ENCODE measurements at places on chromosomes 1 and 21. TPM values are rescaled to one million over a fixed set of nuclear protein-coding genes. Genes with fewer than 3 reads are reported as not detected.

The MRAP gene
- total RNA-seq, result not detected

The OR2T33 gene
- not detected for total RNA-seq

The AKR7A2 gene
- 74.8 TPM for total RNA-seq

The AKR7A3 gene
- 0.50 TPM for total RNA-seq

The TRIM58 gene
- 0.53 TPM for total RNA-seq

The PTAFR gene
- not detected for total RNA-seq

The TUFT1 gene
- total RNA-seq, result 4.1 TPM

The CFHR4 gene
- not detected for total RNA-seq

The SELP gene
- total RNA-seq, result 0.40 TPM

The CLCA4 gene
- 0.40 TPM for total RNA-seq

The KRTAP19-1 gene
- total RNA-seq, result not detected

The CLDN17 gene
- total RNA-seq, result not detected

The FCRLB gene
- 0.79 TPM for total RNA-seq

Measured in aortic smooth muscle cell (primary cell).